Stimulated activated CD4-positive, alpha-beta T cell treated with anti-CD3 and anti-CD28 coated beads, Interleukin-4, amount 100 ng/mL, for 4 hours (primary cell): ENCODE measurements at places on chromosomes 3 and 15.

DNA sequence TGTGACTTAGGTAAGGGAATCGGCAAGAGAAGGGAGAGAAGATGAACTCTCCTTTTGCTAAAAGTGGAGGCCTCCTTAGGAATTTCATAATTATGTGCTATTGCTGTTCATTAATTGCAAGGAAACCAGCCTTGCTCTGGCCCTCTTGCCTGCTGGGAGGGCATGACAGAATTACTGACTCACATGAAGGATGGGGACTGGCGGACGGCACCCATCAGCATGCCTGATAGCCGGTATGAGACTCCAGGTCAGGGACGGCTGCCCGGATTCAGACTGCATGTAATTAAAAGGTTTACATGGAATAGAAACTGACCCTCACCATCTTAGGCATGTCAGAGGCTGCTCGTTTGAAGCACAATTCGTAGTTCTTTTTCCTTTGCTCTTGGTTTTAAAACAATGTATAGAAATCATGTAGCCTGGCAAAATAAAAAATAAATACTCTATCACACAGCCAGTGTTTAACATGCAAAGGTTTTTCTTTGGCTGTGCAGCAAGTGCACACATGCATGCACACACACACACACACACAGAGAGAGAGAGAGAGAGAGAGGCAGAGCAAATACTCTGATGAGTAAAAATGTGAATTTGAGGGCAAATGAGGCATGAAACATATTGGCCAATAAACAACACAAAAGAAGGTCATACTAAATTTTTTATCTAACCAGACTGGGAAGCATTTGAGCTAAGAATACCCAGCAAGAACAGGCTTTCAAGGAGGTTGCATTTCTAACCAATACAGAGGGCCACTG is 82.7 kb downstream of the FOXB1 start:
- DNase-seq, result no peak

GRCh38 chr3:193605876-193606275 is 12.9 kb downstream of the OPA1 start:
- DNase-seq, result peak; percentile 29

DNA sequence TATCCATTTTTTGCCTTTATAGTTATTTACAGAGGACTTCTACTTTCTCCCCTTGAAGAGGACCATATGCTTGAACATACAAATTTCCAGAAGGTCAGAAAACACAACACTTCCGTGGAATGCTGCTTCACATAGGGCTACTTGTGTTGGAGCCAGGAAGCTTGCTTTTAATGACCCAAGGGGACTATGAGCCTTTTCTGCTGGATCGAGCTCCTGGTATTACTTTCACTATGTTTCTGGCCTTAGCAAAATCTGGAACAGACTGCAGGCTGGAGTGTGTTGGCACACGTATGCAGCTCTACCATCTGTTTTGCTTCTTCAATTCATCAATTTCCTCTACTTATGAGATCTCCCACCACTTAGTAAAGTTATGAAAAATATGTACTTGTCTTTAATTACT is 69.3 kb upstream of the CBLB start:
- no peak for DNase-seq

DNA sequence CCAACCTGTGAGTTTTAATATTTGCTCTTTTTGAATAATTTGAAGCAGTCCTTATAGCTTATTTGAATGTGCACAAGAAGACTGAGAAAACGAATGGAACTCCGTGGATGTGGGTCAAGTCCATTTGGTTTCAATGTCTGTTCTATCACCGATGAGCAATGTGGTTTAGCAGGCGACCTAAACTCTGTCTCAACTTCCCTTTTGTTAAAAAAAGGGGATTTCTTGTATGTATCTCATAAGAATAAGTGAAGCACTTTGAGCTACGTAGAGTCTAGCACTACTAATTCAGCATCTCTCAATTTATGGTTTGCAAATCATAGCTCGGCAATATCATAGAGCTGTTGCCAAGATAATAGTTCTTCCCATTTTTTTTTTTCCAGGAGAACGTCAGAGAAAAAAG is 4.6 kb upstream of the SKIL start:
- no peak for DNase-seq

GRCh38 chr15:78923480-78924360 is 21.1 kb downstream of the CTSH start:
- no peak for DNase-seq
